ENCODE measurements at places on chromosomes 4 and X. TPM values are rescaled to one million over a fixed set of nuclear protein-coding genes. Genes with fewer than 3 reads are reported as not detected.

DNA sequence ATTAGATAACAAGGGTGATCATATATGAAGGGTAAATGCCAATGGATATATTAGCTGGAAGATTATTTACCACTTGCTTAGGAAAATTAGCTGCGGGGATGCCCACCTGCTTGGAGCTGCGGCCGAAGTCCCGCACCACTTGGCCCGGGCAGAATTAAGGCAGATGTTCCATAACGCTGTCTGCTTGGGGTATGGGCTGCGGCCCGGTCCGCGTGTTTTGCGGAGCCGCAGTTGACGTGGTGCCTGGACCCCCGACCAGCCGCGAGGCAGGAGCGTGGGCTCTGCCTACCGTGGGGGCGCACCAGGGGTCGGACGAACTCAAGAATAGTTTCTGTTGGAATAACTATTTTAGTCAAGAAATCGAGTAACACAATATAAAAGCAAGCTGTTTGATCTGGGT, 235.2 kb downstream of the CPXCR1 start:
- DNase-seq = no peak

DNA sequence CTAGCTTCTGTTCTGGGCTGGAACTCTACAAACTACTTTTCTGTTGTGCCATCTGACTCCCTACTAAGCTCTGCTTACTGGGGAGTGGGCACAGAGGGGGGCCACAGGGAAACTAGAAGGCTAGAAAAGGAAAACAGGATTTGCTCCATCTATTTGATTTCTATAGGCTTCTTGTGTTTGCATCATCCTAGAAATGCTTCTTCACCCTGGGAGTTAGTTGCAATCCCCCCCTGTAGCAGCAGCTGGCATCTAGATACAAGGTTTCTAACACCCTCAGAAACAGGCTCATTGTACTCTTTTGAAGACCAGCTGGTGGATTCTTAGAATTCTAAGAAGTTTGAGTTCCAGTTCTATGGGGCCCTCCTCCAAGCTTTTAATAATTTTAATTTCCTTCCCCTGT, 213.4 kb downstream of the TMA16 start:
- DNase-seq = no peak

GPR143 gene
- total RNA-seq = 0.79 TPM

KCND1 gene
- 0.26 TPM for total RNA-seq

- peak; percentile 13 for DNase-seq
These were observed 29.6 kb upstream of the ERVMER34-1 start for GRCh38 chr4:52780617-52781354.

DNA sequence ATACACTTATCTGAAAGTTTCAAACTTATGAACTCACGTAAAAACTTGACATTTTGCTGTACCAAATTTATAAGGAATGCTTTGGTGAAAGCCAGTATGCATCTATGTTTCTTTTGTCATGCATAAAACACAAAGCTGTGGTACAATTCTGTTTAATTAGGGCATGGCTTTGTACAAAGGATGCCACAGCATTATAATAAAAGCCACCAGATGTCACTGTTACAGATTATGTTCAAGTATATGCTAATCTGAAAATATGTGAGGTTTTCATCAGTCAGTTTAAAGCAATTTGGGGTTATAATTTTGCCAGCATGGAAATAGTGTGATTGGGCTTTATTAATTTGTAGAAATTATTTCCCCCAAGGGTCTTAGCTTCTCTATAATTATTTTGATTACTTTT, 69.0 kb downstream of the ATOH1 start:
- DNase-seq = peak; percentile 33

DNA sequence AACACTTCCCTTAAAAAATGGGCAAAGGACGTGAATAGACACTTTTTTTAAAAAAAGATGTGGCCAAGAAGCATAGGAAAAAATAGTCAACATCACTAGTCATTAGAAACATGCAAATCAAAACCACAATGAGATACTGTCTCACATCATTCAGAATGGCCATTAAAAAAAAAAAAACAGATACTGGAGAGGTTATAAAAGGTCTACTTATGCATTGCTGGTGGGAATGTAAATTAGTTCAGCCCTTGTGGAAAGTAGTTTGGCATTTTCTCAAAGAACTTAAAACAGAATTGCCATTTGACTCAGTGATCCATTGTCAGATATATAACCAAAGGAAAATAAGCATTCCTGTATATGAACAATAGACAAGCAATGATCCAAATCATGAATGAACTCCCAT, 352.8 kb upstream of the EPHA5 start:
- DNase-seq = no peak

- no peak for DNase-seq
These were observed 228.8 kb upstream of the PGRMC2 start for GRCh38 chr4:128516301-128516969.

MAP3K15 gene
- under 0.01 TPM for total RNA-seq

DNA sequence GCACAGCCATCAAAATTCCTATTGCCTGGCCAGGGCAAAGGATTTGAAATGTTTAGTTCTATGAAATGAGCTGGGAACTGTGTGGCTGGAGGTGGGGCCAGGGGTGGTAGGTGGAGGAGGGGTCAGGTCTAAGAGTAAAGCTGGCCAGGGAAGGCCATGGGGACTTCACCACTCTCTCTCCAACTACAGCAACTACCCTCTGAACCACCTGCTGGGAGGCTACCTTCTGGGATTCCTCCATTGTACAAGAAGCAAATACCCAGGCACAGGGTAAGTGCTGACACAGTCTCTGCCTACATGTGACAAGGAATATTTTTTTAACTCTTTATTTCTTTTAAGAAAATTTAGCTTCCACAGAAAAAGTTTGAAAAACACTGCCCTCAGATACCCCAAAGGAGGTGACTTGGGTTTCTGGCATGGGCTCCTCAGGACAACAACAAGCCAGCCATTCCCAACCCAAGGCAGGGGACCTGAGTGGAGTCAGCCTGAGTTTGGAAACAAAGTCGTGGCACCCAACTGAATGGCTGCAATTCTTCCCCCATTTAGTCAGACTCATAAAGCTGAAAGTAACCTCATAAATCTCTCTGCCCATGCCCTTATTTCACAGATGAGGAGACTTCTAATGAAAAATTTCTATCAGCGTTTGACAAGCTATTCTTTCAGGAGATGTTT, 593.8 kb upstream of the DIPK2B start:
- no peak for DNase-seq

IRS4 gene
- not detected for total RNA-seq

TDO2 gene
- not detected for total RNA-seq

GRCh38 chrX:132957211-132958090, 978 bp downstream of the HS6ST2 start:
- DNase-seq = peak; percentile 27

- DNase-seq = peak; percentile 69
These were observed 310.1 kb upstream of the SPOCK3 start for GRCh38 chr4:167544391-167544790.

DNA sequence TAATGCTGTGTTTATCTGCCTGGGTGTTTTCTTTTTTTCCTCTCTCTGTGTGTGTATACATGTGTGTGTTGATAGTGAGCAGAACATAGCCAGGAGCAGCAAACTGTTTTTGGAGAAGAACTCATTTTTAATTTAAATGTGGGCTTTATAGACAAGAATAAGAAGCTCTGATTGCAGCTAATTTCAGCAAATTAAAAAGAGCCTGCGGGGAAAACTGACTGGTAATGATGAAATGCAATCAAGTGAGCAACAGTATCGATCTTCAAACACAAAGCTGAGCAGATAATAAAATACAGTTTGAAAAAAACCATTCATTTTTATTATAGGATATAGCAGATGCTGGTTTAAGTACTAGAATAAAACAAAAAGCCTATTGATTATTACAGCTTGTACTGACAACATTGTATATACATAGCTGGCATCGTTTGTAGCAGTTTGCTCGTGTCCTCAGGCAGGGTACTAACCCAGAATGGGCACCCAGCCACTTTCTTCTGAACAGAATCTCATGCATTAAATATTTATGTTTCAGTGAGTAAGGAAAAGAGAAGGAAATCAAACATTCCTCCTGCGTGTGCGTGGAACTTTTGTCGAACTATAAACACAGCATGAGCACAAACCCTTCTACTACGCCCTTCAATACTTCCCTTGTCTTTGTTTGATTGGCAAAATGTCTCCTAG, 73.5 kb upstream of the ZFP42 start:
- no peak for DNase-seq

GRCh38 chr4:181548873-181549575, 694.2 kb upstream of the TENM3 start:
- peak; percentile 66 for DNase-seq

- no peak for DNase-seq
These were observed 54.8 kb downstream of the FGFBP1 start for GRCh38 chr4:15883610-15884243.

TRPC3 gene
- 0.26 TPM for total RNA-seq

TMEM156 gene
- total RNA-seq = 3.4 TPM

DNA sequence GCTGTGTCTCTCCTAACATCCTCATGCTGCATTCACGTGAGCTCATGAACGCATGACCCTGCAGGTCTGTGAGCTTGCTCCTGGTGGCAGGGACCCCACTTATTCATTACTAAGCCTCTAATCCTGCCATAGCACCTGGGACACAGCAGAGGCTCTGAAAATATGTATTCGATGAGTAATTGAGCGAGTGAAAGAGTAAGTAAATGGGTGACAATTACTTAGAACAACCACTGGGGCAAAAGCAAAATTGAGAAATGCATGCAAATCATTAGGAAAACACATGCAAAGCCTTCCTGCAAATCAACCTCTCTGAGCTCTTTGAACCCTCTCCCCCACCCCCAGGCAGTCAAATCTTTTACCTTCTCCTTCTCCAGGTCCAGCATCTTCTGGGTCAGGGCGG, 23.6 kb upstream of the C4orf50 start:
- no peak for DNase-seq

DUSP9 gene
- total RNA-seq = 0.77 TPM

DNA sequence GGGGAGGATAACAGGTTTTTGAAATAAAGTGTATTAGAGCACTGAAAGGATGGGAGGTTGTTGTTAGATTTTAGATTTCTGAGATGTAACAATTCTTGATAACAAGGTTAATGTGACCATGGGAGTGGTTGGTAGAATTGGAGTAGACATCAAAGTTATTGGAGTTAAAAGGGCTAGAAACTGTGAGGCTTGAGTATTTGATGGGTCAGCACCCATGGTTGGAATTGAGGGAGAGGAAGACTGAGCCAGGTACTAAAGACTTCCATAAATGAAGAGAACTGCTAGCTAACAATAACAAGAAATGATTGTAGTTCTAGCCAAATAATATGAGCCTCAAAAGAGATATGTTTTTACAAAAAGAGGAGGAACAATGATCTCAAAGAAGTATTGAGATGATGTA, 98.8 kb downstream of the HEPH start:
- DNase-seq = no peak

- peak; percentile 9 for DNase-seq
These were observed 506.4 kb upstream of the PABPC4L start for GRCh38 chr4:134708026-134708425.

OTC gene
- total RNA-seq = not detected

GRCh38 chr4:132646186-132646585, 502.9 kb upstream of the PCDH10 start:
- peak; percentile 39 for DNase-seq
